Esophagus muscularis mucosa (tissue), 4 donors: ENCODE measurements at places on chromosomes 3 and 15. TPM values are rescaled to one million over a fixed set of nuclear protein-coding genes. Genes with fewer than 3 reads are reported as not detected.

DNA sequence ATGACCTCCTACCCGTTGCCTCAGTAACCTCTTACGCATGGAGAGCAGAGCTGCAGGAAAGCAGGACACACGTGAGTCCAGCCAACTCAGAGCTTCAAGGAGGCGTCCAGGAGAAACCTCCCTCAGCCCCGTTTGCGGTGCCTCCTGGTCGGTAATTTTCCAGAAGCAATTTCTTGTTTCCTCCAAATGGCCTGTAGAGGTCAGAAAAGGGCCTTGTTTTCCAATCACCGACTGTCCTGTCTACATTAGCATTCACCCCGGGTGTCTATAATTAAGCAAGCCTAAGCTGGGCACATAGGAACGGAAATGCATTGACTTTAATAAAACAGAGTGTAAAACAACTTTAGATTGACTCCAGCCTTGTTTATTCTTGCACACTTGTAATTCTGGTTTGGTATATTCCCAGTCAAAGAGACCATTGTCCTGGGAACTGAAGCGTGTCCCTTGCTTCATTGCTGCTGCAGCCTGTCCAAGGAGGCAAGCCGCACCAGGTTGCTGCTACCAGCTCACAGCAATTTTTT, 836.2 kb downstream of the AGBL1 start:
- peak; percentile 83 for DNase-seq

GRCh38 chr15:39936681-39937080, 2.8 kb downstream of the EIF2AK4 start:
- DNase-seq = no peak

DNA sequence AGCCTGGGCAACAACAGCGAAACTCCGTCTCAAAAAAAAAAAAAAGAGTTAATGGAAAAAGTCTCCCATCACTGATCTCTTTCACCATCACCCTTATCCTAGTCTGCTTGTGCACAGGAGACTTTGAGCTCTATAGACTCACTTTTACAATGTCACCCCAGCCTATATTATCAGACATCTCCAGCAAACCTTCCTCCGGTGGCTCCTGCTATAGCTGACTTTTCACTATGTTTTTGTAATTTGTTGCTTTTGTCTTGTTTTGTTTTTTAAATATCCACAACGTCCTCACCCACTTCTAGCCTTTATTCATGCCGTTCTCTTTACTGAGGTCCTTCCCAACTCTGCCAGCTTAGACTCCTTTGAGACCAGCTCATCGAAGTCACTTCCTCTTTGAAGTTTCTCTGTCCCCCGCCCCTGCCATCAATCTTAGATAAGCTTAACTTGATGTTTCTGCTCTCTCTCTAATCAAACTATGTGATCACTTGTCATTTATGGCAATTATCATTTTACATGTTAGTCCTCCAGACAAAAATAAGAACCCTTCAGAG, 82.7 kb upstream of the CHD2 start:
- DNase-seq = no peak

DNA sequence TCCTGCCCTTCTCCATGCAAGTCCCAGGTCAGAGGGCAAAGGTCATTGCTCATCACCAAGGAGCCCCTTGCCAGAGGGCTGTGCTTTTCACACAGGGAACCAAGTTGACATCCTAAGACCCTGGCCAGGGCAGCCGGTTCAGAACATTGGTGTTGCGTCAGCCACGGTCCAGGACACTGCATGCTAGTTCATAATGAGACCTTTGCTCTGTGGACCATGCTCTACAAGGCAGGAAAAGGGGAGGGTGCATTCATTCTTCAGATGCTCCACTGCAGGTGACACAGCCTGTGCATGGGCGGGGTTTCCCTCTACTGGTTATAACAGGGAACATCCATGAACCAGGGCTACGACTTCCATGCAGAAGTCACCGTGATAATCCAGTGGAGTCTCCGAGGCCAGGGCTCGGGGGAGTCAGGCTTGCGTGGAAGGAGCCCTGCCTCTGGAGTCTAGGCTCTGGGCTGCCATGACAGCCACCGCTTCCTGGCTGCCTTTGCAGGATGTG, 81.6 kb downstream of the OCA2 start:
- DNase-seq = peak; percentile 75

- DNase-seq = no peak
Observed at GRCh38 chr3:3817865-3818264, 18.6 kb downstream of the LRRN1 start.

DCLK3 gene
- total RNA-seq = 0.19 TPM

DNA sequence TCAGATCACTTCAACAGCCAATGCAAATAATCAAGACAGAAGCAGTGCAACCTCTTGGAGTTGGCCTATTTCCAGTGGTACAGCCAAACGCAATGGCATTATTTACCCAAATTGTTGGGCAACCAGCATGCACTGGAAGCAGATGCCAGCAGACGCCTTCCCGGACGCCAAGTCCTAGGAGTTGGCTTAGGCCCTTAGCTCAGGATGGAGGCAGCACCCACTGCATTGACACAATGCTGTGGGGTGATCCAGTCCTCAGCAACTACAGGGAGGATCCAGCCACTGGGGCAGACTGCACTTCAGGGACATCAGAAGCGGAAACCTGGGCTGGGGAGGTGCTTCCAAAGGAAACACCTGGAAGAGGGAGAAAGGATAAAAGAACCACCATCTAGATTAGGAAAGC, 290.4 kb downstream of the FAM43A start:
- DNase-seq = peak; percentile 83

DNA sequence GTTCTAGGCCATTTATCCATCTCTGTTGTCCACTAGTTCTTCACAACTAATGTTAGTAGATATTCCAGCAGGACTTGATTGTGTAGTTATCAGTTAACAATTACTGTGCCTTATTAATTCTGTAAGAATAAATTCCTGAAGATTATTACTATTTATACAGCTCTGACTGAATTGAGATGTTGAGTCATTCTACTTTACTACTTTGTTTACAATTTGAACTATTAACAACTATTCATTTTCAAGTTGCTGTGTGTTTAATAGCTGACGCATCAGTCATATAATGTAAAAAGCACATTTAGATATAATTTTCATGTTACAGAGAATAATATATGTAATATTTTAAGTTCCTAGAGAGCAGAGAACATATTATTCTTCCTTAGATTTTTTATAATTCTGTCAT, 21.1 kb downstream of the DZIP3 start:
- no peak for DNase-seq

DNA sequence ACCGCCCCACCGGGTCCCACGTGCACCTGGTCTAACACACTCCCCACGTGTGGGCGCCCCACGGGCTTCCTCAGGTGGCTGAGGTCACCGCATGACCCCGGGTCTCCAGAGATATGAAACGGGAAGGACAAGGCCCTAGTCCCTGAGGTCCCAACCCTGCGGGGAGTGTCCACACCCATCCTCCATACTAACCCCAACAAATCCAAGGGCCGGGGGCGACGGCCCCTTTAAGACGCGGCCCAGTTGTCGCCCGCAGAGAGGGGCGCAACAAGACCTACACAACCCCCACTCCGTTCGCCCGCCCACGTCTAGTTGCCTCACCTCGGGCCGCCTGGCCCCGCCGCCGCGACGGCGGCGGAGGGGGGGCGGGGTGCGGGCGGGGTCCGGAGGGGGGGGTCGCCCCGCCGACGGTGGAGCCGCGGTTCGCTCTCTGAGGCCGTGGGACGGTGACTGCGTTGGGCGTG, 396 bp downstream of the INO80 start:
- no peak for DNase-seq

DNA sequence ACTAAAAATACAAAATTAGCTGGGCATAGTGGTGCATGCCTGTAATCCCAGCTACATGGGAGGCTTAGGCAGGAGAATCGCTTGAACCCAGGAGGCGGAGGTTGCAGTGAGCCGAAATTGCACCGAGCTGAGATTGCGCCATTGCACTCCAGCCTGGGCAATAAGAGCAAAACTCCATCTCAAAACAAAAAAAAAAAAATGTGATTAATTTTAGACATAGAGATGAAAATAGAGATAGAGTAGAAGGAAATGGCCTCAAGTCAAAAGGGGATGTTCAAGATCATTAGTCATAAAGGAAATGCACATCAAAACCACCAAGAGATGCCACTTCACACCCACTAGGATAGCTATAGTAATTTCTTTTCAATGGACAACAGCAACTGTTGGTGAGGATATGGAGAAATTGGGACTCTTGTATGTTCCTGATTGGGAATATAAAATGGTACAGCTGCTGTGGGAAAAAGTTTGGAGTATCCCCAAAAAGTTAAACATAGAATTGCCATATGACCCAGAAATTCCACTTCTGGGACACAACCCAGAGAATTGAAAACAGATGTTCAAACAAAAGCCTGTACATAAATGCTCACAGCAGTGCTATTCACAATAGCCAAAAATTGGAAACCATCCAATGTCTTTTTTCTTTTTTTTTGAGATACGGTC, 55.4 kb downstream of the ABHD2 start:
- no peak for DNase-seq

- DNase-seq = peak; percentile 55
Observed at GRCh38 chr15:101059381-101060341, 140.5 kb downstream of the LRRK1 start.

ANKRD63 gene
- not detected for total RNA-seq

DNA sequence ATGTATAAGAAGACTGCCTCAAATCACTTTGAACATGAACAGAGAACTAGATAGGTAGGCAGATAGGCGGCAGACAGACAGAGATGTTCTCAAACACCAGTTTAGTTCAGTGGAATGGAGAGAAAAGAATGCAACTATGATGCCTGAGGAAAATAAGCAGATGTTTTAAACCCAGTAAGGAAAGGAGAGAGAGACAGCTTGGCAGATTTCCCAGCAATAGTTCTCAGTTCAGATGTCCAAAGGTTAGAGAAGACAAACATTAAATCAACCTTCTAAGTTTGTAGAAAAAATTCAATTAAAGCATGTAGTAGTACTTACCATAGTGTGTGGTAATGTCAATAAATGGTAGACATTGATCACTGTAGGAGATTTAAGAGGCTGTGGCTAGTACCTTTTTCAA, 209.6 kb upstream of the PFN2 start:
- DNase-seq = peak; percentile 24
